HFFc6 (cell line): ENCODE measurements at places on chromosomes 16 and 17. TPM values are rescaled to one million over a fixed set of nuclear protein-coding genes. Genes with fewer than 3 reads are reported as not detected.
A peak's percentile ranks its signal among the peaks of the same experiment; 100 is the strongest.

Gene CCDC200
- total RNA-seq = not detected in 3 replicates

- no peaks in the 10 kb centered on the region; the same call in 1 of the 2 replicates for H3K36me3 ChIP-seq
- H3K27me3 ChIP-seq = no peaks in the 10 kb centered on the region; the same call in 1 of the 2 replicates
- no peak overlapping the region for H3K4me3 ChIP-seq
- H3K4me1 ChIP-seq = peaks cover 20% of the 10 kb centered on the region
- no peak for DNase-seq
These were observed 32.5 kb downstream of the ANKRD40 start for GRCh38 chr17:50675190-50675589.

GRCh38 chr17:43644081-43644480 is 17.6 kb downstream of the MEOX1 start:
- H3K27me3 ChIP-seq = peaks cover 10% of the 10 kb centered on the region
- no peak overlapping the region for H3K4me3 ChIP-seq
- no peak for DNase-seq
- peaks cover 4% of the 10 kb centered on the region; the same call in 1 of the 2 replicates for H3K4me1 ChIP-seq
- H3K27ac ChIP-seq = no peak overlapping the region

- H3K4me3 ChIP-seq = peak overlapping the region; percentile 93
- H3K36me3 ChIP-seq = peaks cover 23% of the 10 kb centered on the region
- peaks cover 62% of the 10 kb centered on the region for H3K4me1 ChIP-seq
- peaks cover 10% of the 10 kb centered on the region for H3K27me3 ChIP-seq
These were observed 804 bp downstream of the ATP6V0C start for GRCh38 chr16:2514333-2515179.

Gene NEUROD2
- total RNA-seq = not detected in 3 replicates

- no peak overlapping the region for H3K4me3 ChIP-seq
- no peaks in the 10 kb centered on the region for H3K27me3 ChIP-seq
- no peak for DNase-seq
- no peaks in the 10 kb centered on the region for H3K4me1 ChIP-seq
- H3K36me3 ChIP-seq = 0 out of 2 replicates have a peak, but pooled peaks cover 2% of the 10 kb centered on the region
These were observed 9.8 kb downstream of the ADAMTS18 start for GRCh38 chr16:77424871-77425604.

GRCh38 chr17:62720126-62720850 is 87.8 kb downstream of the MARCHF10 start:
- peaks cover 7% of the 10 kb centered on the region; the same call in 1 of the 2 replicates for H3K36me3 ChIP-seq
- H3K27me3 ChIP-seq = peaks cover 7% of the 10 kb centered on the region
- DNase-seq = no peak
- peaks cover 64% of the 10 kb centered on the region for H3K4me1 ChIP-seq

Gene CES1
- total RNA-seq = not detected in 2 replicates

Gene TAF1C
- total RNA-seq = 22.7 to 23.4 TPM (median 22.7 TPM) in 3 replicates

GRCh38 chr16:49022351-49022963 is 259.2 kb downstream of the CBLN1 start:
- H3K27ac ChIP-seq = no peak overlapping the region
- no peaks in the 10 kb centered on the region for H3K36me3 ChIP-seq
- DNase-seq = no peak
- H3K4me3 ChIP-seq = no peak overlapping the region

Gene IL34
- total RNA-seq = 0.16 TPM in 1 of 3 replicates, not detected in the others

DNA sequence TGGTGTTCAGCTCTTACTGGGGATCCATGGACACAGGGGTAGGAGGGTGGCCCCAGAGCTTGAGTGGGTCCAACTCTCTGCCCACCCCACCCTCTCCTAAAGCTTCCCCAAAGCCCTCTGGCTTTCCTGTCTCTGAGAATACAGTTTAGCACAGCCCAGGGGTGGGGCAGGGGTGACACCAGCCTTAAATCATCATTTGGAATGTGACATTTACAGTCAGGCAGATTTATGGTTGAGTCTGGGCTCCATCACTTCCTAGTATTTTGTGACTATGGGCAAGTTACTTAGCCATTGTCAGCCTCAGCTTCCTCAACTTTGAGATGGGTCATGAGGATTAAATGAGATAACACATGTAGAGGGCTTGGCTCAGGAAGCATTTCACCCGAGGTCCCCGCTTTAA is 193.1 kb upstream of the IRX6 start:
- no peaks in the 10 kb centered on the region for H3K36me3 ChIP-seq
- H3K27me3 ChIP-seq = peaks cover 3% of the 10 kb centered on the region
- no peak overlapping the region for H3K27ac ChIP-seq
- DNase-seq = no peak
- no peak overlapping the region for H3K4me3 ChIP-seq
- H3K4me1 ChIP-seq = no peaks in the 10 kb centered on the region

DNA sequence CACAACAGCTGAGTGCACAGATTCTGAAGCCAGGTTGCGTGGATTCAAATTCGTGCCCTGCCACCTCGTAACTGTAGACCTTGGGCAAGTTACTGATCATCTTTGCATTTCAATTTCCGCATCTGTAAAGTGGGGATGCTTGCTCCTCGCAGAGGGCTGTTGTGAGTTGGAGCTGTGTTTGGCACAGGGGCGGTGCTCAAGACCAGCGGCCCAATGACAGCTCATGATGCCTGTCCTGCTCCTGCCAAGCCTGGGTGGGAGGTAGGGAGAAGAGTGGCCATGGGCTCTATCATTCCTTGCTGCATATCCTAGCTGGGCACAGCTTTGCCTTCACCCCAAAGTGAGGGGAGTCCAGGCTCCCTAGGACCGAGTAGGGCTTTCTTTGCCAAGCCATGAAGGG is 12.6 kb downstream of the NXPH3 start:
- peak overlapping the region; percentile 65 for H3K27ac ChIP-seq
- peaks cover 28% of the 10 kb centered on the region for H3K4me1 ChIP-seq
- H3K4me3 ChIP-seq = no peak overlapping the region
- peaks cover 2% of the 10 kb centered on the region for H3K27me3 ChIP-seq
- peaks cover 11% of the 10 kb centered on the region; the same call in 1 of the 2 replicates for H3K36me3 ChIP-seq
- no peak for DNase-seq

GRCh38 chr17:33777674-33778073 is 477.4 kb upstream of the CCL2 start:
- no peak for DNase-seq
- H3K4me3 ChIP-seq = no peak overlapping the region
- no peaks in the 10 kb centered on the region for H3K36me3 ChIP-seq
- no peaks in the 10 kb centered on the region for H3K4me1 ChIP-seq
- H3K27ac ChIP-seq = no peak overlapping the region
- no peaks in the 10 kb centered on the region; the same call in 1 of the 2 replicates for H3K27me3 ChIP-seq

Gene VPS4A
- total RNA-seq = 34.1 to 39.8 TPM (median 37.9 TPM) in 3 replicates

- H3K4me1 ChIP-seq = peaks cover 13% of the 10 kb centered on the region
- H3K27ac ChIP-seq = no peak overlapping the region
- no peaks in the 10 kb centered on the region for H3K36me3 ChIP-seq
- H3K4me3 ChIP-seq = peak overlapping the region; percentile 63; the same call in 1 of the 2 replicates
These were observed 23.0 kb upstream of the CYLD start for GRCh38 chr16:50718761-50719400.
